ENCODE measurements at places on chromosomes 7 and 10. TPM values are rescaled to one million over a fixed set of nuclear protein-coding genes. Genes with fewer than 3 reads are reported as not detected.

DNA sequence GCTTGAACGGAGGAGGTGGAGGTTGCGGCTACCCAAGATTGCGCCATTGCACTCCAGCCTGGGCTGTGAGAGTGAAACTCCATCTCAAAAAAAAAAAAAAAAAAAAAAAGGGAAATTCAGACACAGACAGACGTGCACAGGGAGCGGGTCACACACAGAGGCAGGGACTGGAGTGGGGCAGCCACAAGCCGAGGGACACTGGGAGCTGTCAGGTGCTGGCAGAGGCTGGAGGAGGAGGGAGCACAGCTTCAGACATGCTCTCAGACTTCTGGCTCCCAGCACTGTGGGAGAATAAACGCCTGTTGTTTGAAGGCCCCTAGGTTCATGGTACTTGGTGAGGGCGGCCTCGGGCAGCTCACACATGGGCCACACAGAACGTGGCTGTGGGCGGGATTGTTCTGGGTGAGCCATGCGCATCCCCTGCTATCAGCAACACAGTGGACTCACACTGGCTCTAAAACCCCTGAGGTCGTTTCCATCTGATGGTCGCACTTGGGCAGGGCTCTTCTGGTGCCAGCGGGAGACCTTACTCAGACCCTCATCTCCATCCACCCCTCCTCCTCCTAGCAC is 375.9 kb downstream of the DNAJB6 start:
- no peak for DNase-seq

DNA sequence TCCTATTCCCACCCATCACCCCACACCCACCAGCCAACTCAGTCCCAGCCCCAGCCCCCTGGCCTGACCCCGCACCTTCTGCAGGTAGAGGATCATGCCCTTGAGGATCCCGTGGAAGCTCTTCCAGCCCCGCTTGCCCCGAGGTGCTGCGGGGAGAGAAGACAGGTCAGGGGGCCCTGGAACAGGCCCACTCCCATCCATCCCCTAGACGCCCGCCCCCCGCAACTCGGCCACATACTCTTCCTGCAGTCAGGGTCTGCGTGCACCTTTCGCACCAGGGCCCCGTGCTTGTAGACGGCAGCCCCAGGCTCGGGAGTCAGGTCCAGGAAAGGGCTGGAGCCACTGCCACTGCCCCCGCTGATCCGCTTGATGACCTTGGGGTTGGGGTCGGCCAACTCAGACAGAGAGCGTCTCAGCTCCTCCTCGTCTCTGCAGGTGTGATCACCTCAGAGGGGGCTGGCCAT is 9.6 kb downstream of the NFKB2 start:
- no peak for DNase-seq

DNA sequence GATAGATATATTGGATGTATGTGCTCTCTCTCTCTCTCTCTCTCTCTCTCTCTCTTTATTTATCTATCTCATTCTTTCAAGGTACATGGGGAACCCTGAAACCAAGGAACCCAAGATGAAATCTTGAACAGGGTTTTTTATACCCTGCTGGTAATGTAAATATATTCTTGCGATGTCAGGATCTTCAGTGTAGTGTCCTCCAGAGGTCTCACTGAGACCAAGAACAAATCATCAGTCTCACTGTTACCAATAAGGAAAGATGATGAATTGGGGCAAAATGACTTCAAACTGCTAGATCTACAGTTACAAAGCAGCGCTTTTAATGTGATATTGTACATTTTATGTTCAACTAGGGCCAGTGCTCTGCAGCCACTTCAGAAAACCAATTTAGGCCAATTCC is 423.5 kb downstream of the ANKRD7 start:
- no peak for DNase-seq

GRCh38 chr7:139743267-139743966 is 34.4 kb downstream of the HIPK2 start:
- no peak for DNase-seq

Gene MLXIPL
- total RNA-seq, result 0.95 TPM

Gene PRSS1
- 20.8 TPM for total RNA-seq
